Psoas muscle (tissue), 8 donors: ENCODE measurements at places on chromosomes 1 and 21. TPM values are rescaled to one million over a fixed set of nuclear protein-coding genes. Genes with fewer than 3 reads are reported as not detected.
A peak's percentile ranks its signal among the peaks of the same experiment; 100 is the strongest.

Gene IGSF3
- total RNA-seq, result 0.85 TPM

DNA sequence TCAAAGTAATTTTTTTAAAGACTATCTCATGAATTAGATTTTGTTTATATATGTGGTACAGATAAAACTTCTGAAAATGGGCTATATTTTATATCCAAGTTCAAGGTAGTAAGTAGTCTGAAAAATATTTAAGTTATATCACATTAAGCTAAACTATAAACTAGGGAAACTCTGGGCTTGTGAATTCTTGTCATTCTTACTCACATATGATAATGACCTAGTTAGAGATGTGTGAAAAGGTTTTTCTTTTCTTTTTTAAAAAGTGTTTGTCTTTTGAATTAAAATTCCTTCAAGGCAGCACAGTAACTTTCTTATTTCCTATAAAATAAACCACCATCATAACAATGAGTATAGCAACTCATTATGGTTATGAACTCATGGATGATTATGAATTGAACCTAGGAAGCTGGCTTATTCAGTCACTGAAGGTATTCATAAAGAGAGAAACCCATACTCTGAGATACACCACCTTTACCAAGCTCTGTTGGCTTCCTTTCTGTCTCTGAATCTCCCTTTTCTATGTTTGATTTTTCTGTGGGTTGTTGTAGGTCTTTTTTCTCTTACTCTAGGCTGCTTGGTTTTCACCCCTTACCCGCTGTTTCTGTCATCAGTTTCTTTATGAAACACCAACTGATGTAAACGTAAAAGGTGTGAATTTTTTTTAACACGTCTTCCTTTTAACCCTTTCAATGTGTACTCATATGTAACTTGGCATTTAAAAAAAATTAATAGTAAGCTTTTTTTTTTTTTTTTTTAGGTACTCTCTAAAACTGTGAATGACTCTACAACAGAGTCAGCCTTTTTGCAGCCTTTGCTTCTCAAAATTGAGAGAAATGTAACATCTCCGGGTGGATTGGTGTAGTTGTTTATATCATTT is 25.2 kb downstream of the IL12RB2 start:
- no peak for DNase-seq

GRCh38 chr1:163085041-163085903 is 16.1 kb downstream of the RGS4 start:
- DNase-seq, result no peak

GRCh38 chr1:96498744-96499340 is 222.7 kb upstream of the PTBP2 start:
- DNase-seq, result no peak

- no peak for DNase-seq
Observed at GRCh38 chr1:177165069-177165439, 542 bp upstream of the ASTN1 start.

Gene HP1BP3
- total RNA-seq, result 115 TPM

- DNase-seq, result no peak
Observed at GRCh38 chr1:243748706-243749283, 101.2 kb downstream of the AKT3 start.

Gene DNM3
- 0.92 TPM for total RNA-seq

DNA sequence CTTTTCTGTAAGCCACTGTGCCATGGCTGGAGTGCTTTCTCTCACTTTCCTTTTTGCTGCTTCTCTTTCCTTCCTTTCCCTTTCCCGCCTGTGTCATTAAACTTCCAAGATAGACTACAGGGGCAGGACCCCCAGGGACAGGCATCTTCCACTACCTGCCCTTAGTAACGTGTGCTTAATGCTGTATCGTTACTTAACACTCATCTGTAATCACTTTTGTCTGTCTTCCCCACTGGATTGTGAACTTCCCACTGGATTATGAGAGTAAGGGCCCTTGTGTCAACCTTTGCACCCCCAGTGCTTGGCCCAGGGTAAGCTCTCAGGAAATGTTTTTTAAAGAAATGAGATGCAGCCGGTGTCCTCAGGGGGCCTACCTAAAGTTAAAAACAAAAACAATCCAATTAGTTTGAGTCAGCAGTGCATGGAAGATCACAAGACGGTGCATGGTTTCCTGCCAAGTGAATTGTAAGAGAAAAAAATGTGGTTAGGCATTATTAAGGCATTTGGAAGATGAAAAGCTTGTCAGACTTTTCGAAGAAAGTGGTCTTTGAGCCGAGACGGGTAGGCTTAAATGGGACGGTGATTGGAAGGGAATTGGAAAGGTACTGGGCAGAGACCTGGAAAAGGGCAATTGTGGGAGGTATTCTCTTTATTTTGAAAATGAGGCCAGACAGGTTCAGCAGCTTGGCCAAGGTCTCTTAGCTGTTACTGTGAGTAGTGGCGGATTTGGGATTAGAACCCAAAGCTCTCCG is 958 bp downstream of the LYPLAL1 start:
- peak; percentile 38 for DNase-seq

Gene LYPD8
- total RNA-seq, result not detected

Gene CRNN
- not detected for total RNA-seq

DNA sequence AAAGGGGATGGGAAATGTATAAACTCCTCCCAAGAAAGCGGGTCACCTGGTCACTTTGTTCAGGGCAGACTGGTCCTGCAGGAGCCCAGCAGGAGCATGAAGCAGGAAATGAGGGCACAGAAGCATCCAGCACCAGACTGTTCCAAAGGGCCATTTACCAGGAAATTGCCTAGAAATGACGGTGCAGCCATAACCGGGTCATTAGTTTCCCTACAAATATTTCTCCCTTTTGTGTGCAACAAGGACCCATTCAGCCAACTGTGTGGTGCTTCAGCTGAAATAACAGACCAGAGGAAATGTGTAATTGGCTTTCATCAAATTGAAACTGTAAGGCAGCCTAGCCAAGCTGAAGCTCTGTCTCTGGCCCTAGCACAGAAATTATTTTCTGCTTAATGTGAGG is 7.6 kb upstream of the CTTNBP2NL start:
- no peak for DNase-seq

Gene UBE2U
- not detected for total RNA-seq
